Fibroblast of mammary gland (primary cell): ENCODE measurements at places on chromosomes 4 and X.

GRCh38 chrX:19512961-19513360, 2.3 kb downstream of the MAP3K15 start:
- DNase-seq = no peak

- peak; percentile 78 for DNase-seq
These were observed 1.2 kb upstream of the CDK16 start for GRCh38 chrX:47217121-47217851.

GRCh38 chrX:132270699-132271098, 51.5 kb upstream of the RAP2C start:
- peak; percentile 99 for DNase-seq

GRCh38 chrX:151871244-151871643, 41.4 kb upstream of the MAGEA4 start:
- DNase-seq = peak; percentile 92

DNA sequence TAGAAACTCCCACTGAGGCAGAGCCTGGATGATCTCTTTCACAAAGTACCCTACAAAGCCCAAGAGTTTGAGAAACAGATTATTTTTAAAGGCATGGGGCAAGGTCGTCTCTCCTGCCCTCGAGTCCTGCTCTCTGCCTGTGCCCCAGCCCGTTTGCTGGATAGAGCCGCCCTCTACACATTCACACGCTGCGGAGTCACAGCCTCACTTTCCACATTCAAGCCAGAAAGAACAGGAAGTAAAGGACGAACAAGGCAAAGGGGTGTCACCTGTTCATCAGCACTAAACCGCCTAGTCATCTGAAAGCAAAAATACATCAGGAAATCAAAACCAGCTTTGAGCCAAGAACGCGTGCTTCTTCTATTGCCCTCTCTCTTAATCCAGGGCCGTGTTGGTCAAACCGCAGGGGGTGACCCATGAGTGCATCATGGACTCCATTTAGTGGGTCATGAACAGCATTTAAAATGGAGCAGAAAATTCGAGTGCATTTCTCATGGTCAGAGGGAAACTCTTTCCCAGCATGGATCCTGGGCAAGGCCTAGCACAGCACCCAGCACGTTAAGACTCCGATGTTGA, 83.4 kb downstream of the PHKA2 start:
- no peak for DNase-seq

DNA sequence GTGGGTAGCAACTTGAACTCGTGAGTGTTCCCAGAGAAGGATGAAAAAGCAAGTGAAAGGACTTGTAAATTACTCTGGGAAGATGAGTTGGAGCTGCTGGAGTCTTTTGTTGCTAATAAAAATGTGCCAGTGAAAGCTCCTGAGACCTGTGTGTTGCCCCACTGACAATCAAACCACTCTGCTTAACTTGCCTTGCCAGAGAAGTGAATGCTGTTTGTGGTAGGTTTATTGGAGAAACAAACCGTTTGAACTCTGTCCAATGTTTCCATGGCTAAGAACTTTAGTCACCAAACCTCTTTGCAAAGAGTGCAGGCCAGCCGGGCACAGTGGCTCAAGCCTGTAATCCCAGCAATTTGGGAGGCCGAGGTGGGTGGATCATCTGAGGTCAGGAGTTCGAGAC, 586.9 kb downstream of the PCDH7 start:
- no peak for DNase-seq

DNA sequence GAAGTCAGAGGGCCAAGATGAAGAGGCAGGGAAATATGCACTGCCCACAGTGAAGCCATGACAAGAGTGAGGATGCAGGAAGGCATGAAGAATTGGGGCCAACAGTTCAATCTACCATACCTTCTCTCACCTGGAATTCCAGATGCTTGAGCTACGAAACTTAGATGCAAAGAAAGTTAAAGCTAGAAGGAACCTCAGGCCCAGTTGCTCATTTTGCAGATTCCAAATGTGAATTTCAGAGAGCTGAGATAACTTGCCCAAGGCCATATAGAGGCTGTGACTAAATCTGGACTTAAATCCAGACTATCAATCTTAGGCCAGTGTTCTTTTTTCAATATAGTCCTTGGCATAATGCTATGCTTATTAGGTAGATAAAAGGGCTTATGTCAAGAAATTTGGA, 92.7 kb downstream of the SRPX start:
- DNase-seq = no peak

GRCh38 chr4:150379454-150379853, 202.5 kb upstream of the MAB21L2 start:
- DNase-seq = peak; percentile 82

GRCh38 chr4:56787380-56787779, 34.1 kb downstream of the SPINK2 start:
- no peak for DNase-seq

GRCh38 chr4:11341337-11342043, 87.2 kb downstream of the HS3ST1 start:
- DNase-seq = no peak

GRCh38 chr4:89285745-89286144, 21.9 kb downstream of the GPRIN3 start:
- DNase-seq = no peak

DNA sequence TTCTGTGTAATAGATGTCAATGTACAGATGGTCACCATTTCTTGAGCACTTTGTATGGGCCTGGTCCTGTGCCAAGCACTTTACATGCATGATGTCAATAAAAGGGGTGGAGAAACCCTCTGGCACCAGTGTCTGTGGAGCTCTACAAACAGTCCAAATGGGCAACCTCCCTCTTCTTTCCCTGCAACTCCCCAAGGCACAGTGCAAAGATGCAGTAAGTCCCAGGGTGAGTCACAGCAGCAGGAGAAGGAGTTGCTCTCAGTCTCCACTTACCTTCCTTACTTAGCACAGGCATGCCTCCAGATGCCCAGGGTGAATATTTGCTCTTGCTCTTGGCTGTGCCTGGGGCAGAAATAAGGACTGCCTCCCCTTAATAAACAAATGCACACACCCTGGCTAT, 4.3 kb downstream of the OCIAD2 start:
- peak; percentile 73 for DNase-seq

GRCh38 chrX:141176586-141177451, at the start of gene LDOC1:
Gene LDOC1, minus strand, starts transcription at chrX:141177129. Its CDS starts 108 bp downstream, at chrX:141177021.
- peak; percentile 71 for DNase-seq

- DNase-seq = no peak
These were observed 56.6 kb upstream of the MXD4 start for GRCh38 chr4:2318476-2318875.

DNA sequence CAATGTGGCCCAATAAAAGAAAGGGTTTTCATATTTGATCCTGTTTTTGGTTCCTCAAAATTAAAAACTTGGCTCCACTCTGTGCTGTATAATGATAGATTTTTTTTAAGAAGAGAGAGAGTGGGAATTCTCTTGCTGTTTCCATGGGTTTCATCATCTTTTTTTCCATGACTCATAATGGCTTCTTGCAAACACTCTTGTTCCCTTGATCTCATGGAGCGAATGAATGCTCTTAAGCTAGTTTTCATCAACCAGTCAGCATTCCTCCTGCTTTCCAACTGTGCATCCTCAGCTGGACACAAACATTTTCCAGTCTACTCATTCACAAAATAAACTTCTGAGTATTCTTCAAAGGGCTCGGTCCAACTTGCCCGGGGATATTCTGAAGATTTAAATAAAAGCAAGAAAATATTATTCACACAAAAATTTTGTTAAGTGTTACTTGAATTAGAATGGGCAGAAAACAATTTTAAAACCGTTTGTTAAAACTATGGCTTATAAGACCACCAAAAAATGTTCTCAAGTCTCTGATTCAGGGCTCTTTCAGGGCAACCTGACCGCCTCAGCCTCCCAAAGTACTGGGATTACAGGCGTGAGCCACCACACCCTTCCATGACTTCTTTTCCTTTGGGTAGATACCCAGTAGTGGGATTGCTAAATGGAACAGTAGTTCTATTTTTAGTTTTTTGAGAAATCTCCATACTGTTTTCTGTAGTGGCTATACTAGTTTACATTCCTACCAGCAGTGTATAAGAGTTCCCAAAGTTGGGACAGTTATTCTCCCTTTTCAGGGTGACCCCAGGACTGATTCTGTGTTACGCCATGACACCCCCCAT, 64.7 kb downstream of the TMEM156 start:
- DNase-seq = peak; percentile 97

GRCh38 chrX:65859299-65859698, 180.6 kb downstream of the VSIG4 start:
- no peak for DNase-seq

DNA sequence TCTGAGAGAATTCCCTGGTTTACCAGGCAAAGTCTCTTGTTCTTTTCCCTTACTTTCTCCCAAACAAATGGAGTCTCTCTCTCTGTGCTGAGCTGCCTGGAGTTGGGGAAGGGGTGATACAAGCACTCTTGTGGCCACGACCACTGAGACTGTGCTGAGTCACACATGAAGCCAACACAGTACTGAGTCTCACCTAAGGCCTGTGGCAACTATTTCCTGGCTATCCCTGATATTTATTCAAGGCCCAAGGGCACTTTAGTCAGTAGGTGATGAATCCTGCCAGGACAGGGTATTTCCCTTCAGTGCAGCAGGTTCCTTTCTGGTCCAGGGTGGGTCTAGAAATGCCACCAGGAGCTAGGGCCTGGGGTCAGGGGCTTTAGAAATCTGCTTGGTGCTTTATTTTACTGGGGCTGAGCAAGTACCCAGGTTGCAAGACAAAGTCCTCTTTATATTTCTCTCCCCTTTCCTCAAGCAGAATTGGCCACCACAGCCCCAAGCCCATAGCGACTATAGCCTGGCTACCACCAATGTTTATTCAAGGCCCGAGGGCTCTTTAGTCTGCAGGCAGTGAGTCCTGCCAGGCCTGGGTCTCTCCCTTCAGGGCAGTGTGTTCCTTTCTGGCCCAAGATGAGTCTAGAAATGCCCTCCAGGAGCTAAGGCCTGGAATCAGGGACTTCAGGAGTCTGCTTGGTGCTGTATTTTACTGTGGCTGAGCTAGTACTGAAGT, 10.5 kb downstream of the ARL13A start:
- no peak for DNase-seq

DNA sequence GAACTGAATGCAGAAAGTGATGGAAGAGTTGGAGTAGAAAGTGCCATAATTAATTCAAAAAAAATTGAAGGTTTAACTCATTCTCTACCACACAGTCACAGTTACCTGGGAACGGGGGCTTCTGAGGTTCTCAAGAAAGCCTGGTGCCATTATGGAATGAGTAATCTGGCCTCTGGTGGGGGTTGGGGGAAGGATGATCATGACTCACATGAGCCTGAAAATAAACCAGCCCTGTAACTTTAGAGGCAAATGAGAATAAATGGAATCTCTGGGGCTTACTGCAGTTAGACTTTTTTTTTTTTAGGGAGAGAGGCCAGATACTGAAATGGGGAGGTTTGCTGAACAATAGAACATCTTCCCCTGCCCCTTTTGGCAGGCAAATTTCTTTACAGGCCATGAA, 55.3 kb downstream of the SOD3 start:
- peak; percentile 91 for DNase-seq

- peak; percentile 15 for DNase-seq
These were observed 105.2 kb upstream of the HPGD start for GRCh38 chr4:174627473-174627872.

- DNase-seq = no peak
These were observed 34.4 kb upstream of the CCDC160 start for GRCh38 chrX:134202561-134202960.

DNA sequence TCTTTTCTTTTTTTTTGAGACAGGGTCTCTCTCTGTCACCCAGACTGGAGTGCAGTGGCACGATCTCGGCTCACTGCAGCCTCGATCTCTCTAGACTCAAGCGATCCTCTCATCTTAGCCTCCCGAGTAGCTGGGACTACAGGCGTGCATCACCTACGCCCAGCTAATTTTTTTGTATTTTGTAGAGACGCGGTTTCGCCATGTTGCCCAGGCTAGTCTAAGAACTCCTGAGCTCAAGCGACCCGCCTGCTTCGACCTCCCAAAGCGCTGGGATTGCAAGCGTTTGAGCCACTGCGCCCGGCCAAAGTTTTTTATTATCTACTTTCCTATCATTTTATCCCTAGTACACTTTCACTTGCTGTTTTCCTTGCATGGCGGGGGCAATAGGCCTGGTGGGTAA, 1.4 kb downstream of the UBA6 start:
- DNase-seq = no peak

- DNase-seq = no peak
These were observed 731 bp upstream of the GPC3 start for GRCh38 chrX:133985967-133986683.

- DNase-seq = no peak
These were observed 17.0 kb downstream of the HTT start for GRCh38 chr4:3091464-3091863.

GRCh38 chr4:93894995-93895394, 66.4 kb downstream of the ATOH1 start:
- DNase-seq = no peak

DNA sequence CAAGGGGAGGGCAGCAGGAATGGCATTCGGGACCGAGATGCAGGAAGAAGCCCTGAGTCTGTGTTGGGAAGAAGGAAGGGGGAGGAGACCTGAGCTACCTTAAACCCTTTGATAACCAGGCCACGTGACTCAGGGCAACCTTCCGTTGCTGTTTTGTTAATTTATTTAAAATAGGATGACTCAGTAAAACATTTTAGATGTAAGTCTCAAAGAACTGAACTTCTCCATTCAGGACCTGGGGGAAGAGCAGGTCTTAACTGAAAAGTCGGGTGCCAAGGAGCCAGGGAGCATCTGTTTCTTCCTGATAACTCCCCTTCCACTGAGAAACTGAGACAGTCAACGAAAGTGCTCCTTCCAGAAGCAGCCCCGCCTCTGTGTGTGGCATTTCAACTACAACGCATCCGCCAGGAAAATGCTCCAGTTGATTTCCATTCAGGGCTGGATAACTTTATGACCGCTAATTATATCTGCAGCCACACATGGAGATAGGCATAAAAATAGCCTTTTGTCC, 88.0 kb downstream of the IRF2 start:
- DNase-seq = no peak

GRCh38 chr4:183098019-183098722, 886 bp upstream of the WWC2 start:
- peak; percentile 43 for DNase-seq

- peak; percentile 8 for DNase-seq
These were observed 56.0 kb upstream of the ESX1 start for GRCh38 chrX:104310657-104311254.

GRCh38 chr4:3306450-3306849, 13.6 kb downstream of the RGS12 start:
- DNase-seq = no peak

DNA sequence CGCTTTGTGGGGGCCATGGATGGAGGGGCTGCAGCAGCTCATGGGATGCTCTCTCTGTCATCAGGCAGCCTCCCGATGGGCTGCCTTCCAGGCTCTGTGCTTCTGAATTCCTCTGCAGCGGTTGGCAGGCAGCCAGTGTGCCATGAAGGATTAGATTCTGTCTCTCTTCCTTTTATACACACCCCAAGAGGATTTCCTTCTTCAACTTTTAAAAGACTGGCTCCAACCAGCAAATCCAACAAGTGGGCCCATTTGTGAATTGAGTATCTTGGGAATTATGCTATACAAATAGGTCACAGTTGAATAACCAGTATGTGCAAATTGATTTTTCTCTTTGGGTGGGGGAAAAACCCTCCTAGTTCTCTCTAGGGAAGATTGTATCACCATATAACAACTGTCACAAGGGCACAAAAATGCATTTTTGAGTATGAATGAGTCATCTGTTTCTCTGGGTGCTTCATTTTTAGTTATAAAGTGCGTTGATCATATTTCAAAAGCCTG, 96.8 kb upstream of the FAT1 start:
- peak; percentile 47 for DNase-seq
